ENCODE measurements at places on chromosomes 16 and 17.

DNA sequence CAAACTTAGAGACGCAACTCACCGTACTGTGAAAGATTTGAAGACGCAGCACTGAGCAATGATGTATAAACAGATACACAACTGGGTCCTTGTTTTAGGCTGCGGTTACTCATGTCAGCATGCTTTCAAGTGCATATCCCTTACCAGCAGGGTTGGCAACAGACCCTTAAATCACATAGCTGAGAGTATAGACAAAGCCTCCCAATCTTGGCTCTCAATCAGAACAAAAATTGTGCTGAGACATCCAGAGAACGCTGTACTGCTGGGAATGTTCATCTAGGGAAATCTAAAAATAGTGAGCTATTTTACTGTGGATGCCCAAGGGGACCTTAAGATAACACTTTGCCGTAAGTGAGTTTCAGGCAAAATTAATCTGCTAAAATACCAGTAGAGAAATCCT lies 84.4 kb upstream of the NUDT7 start:
- DNase-seq, result no peak

DNA sequence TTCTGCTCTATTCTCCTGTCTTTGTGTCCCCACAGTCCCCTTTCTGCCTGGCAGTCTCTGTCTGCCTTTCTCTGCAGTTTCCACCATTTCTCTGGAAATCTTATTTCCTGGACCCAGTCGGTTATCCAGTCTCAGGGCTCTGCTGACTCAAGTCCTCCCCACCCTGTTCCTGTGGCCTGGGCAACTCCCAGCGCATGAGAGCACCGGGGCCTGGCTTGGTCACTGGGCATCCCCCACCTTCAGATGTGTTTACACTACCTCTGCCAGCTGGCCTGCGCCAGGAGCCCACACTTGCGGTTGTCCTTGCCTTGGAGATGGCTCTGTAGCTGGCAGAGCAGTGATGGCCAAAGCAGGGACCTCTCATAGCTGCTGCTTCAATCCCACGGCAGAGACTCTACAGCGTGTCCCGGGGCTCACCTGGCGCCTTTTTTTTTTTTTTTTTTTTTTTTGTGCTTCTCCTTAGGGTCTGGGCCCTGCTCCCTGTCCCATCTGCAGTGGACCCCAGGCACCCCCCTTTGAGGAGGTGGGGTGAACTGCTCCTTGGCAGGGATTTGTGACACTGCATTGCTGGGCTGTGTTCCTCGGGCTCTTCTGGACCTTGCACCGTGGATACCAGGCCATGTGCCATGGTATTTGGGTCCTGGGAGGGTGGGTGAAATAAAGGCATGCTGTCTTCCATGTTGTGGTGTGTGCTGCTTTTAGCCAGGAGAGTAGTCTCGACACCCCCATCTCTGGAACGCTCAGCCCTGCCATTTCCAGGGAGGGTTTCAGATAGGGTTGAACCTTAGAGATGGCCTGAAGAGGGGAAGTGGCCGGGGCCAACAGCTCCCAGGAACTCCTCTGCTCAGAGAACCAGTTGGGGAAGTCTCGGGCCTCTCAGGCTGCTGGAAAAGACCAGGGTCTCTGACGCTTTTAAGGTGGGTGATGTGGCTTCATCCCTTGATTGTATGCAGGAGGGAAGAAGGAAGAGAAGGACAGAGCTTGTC lies 17.5 kb downstream of the GUCY2D start:
- no peak for DNase-seq

DNA sequence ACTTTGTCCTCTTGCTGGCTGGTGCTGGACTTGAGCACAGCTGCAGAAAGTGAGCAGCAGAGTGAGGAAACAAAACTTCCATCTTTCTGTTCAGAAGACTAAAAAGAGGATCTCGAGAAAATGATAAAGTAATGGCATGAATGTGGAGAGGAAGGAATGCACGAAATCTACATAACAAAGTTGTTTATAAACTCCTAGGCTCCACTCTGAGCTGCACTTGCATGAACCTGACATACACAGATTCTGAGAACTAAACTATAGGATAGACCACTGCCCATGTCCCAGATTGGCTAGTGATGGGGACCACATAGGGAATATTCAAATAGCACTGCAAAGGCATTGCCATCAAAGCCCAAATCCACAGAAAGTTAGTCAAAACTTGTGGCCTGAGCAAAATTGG lies 121.1 kb upstream of the MON1B start:
- DNase-seq, result no peak

- DNase-seq, result no peak
These were observed 1.3 kb downstream of the TOM1L2 start for GRCh38 chr17:17970699-17971430.

DNA sequence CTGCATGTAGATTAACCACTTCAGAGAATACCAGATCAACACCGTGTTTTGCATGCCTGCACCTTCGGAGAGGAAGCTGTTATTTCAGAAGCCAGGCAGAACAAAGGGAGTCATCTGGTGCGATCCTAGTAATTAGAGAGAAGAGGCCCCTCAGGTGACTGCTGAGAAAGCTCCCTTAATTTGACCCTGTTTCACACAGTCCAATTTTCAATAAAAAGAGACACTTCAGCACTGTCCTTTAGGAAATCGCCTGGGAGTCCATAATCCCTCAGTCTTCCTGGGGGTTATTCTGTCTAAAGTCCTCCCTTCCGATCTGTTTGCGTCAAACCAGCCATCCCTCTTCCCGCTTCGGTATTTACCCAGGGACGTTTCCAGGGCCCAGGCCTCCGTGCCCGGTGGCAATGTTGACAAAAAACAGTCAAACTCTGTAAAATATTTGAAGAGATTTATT lies 23.4 kb upstream of the TNRC6C start:
- no peak for DNase-seq

DNA sequence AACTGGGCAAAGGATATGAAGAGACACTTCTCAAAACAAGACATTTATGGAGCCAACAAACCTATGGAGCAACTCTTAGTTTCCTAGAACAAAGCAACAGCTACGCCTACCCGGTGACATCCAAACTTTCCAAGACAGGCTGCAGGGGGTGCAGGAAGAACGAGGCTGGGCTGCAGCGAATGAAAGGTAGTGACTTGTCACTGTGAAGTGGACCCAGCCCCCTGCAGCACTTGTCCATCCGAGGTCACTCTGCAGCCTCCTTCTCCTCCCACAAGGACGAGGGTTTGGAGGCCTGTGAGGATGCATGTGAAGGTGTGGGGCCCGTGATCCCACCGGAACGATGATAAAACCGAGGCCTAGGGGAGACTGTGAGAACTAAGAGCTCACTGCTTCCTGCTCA lies 192.6 kb upstream of the RPL38 start:
- no peak for DNase-seq
